Urothelium cell line (cell line): ENCODE measurements at places on chromosomes 5 and 9.

DNA sequence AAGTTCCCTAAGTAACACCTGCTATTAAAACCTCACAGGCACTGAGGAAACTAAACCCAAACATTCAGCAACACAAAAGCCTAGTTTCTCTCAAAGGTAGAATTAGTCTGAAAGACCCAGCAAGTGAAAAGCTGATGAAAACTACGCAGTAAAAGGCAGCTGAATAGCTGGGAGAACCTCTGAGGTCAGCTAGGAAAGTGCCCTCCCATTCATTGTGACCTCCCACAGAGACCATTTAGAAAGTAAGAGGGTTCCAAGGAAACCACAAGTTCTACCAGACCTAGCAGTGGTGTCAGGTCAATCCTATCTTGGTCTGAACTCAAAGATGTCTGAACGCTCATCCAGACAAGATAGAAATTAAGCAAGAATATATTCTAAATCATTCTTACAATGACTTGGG lies 144.7 kb downstream of the SSBP2 start:
- DNase-seq, result no peak

DNA sequence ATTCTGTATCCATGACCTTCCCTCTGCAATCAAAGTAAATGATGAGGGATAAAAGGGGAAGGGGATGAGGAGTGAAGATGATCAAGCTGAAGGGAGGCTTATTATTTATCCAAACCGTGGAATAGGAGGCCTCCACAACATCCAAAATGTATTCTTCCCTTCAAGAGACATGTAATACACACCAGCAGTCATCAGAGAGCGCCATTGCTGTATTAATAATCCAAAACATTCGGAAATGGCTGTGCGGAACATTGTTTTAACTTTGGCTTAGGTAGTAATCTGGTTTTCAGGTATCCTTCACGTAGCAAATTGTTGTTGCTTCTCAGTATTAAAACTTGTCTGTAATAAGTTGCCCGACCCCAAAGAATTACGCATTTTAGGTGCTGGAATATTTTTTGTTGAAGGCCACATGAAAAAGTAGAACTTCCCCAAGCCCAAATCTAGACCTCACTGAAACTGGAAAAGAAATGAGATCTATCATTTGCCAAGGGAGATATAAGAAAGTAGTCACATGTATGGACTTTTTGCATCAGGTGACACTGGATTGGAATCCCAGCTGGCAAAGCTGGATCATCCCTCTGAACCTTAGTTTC lies 2.6 kb upstream of the BOD1 start:
- DNase-seq, result peak; percentile 61

GRCh38 chr9:129583308-129584038 lies 37.4 kb downstream of the C9orf50 start:
- DNase-seq, result no peak

- peak; percentile 42 for DNase-seq
Observed at GRCh38 chr5:96876292-96876850, at the start of gene ERAP2. Gene ERAP2 (plus strand): TSS chr5:96876500. CDS start chr5:96879686, 3,186 bp downstream.

GRCh38 chr5:63400079-63400478 lies 562.2 kb downstream of the HTR1A start:
- DNase-seq, result no peak
